A549 treated with AZD2906 at 1 μM for 4 hours (cell line): ENCODE measurements at places on chromosomes 3 and 15. TPM values are rescaled to one million over a fixed set of nuclear protein-coding genes. Genes with fewer than 3 reads are reported as not detected.

Gene SPATA12
- 0.29 to 0.55 TPM (median 0.39 TPM) in 5 replicates for total RNA-seq

Gene CFAP92
- total RNA-seq = 0.09 TPM in 1 of 5 replicates, not detected in the others

Gene ADAMTSL3
- 0.27 to 0.41 TPM (median 0.37 TPM) in 5 replicates for total RNA-seq

Gene XCR1
- total RNA-seq = not detected in 5 replicates
